ENCODE measurements at places on chromosomes 6 and 20.
A peak's percentile ranks its signal among the peaks of the same experiment; 100 is the strongest.

DNA sequence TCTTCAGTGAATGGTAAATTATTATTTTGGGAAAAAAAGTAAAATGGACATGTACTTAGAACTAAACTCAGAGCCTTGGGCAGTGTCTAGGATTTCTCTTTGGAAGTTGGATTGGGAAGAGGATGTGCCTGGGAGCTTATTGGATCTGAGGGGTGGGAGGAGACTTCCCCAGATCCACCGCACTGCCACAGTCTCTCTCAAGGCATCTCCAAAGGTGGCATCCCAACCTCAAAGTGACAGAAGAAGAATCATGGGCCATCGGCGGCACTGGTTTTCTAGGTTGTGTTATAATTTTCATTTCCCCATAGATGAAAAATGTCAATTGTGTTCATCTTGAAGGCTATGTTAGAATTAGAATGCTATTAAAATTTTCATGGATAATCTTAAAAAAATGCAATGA, 66.8 kb upstream of the CD93 start:
- no peak for DNase-seq

DNA sequence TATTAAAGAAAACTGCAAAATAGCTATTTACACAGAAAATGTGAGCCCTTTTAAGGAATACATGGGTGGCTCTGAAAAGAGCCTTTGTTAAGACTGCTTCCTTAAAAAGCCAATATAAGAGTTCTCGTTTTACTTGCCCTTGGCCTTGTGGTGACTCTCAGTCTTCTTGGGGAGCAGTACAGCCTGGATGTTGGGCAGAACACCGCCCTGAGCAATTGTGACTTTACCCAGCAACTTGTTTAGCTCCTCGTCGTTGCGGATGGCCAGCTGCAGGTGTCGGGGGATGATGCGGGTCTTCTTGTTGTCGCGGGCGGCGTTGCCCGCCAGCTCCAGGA, 111.5 kb downstream of the HFE start:
- no peak for DNase-seq

DNA sequence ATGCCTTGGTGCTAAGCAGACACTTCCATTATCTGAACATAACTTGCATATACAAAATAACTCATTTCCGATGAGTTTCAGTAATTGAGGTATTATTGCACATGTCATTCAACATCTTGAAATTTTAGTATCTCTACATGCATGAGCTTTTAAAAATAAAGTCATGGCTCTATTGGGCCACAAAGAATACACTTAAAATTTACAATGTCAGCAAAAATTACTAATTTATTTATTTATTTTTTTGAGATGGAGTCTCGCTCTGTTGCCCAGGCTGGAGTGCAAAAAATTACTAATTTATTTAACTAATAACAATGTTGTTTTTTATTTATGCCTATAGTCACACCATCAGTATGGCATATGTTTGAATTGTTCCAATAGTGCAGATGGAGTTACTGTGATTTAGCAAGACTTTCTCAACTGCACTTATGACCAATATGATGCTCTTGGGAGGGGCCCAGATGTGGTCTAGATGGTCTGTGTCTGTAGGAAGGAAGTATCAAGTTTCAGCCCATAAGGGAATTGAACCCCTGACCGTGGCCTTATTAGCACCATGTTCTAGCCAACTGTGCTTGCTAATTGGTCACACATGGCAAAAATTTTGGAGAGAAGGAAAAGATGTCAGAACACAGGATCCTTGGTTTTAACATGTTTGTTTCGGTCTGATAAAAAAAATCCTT, 370.7 kb upstream of the TSHZ2 start:
- DNase-seq, result no peak

DNA sequence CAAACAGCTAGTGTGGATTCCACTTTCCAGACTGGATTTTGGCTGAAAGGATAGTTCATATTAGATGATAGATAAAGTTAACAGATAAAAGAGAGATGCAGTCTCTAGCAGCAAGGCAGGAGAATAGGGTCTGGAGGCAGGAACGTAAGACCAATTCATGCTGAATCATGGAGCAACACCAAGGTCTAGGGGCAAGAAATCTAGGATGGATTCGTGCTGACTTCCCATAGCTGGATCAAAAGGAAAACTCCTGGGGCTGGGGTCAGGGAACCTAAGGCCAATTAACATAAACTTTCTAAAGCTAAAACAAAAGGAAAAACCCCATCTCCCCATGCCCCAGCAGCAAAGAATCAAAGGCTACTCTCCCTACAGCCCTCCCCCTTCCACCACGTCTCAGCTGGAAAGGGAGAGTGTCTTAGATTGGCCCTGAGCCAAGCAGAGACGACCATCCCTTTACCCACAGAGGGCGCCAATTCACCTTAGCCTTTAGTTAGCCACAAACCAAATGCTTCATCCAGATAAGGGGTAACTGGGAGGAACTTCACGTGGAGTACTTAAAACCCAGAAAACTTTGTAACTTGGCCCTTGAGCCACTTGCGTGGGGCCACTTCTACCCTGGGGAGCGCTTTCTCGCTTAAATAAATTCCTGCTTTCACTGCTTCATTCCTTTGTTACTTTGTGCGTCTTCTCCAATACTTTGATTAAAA, 7.6 kb downstream of the TREM1 start:
- peak; percentile 99 for DNase-seq

GRCh38 chr6:39365281-39366074, 43.0 kb upstream of the KCNK16 start:
- DNase-seq, result no peak

- DNase-seq, result no peak
These were observed 58.6 kb downstream of the NUDT3 start for GRCh38 chr6:34333858-34334257.

DNA sequence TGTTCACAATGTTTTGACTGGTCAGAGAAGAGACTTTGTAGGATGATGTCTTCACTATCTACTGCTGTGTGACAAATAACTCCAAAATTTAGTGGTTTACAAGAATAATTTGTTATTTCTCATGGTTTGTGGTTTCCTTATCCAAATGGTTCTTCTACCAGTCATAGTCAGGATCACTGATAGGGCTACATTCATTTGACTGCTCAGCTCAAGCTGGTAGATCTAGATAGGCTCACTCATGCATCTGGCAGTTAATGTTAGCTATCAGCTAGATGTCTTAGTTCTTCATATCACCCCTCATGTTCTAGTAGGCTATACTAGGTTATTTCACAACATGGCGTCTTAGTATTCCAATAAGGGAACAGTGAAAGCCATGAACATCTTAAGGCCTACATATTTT, 131.0 kb downstream of the ID4 start:
- DNase-seq, result peak; percentile 78
